ENCODE measurements at places on chromosomes 4 and X.

GRCh38 chr4:39045827-39046221, 13.6 kb upstream of the TMEM156 start:
- peak overlapping the region; percentile 95 for H3K4me3 ChIP-seq
- H3K27me3 ChIP-seq = no peaks in the 10 kb centered on the region
- no peaks in the 10 kb centered on the region for H3K36me3 ChIP-seq
- peak overlapping the region; percentile 97 for H3K27ac ChIP-seq

DNA sequence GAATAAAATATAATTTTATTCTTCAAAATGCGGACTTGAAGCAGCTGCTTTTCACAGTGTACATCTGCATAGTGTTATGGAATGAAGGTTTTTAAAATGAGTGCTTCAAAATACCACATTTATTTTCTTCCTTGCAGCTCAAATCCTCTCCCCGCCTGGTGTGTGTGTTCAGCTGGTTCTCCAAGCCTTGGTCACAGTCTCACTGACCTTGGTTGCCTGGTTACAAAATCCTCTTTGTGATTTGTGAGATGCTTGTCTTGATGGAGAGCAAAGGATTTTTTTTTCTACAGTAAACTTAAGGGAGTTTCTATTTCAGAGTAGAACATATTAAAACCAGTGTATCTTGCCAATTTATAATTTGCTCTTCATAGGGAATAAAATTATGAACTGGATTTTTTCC, 139.2 kb downstream of the PCDH18 start:
- no peaks in the 10 kb centered on the region for H3K36me3 ChIP-seq
- H3K27me3 ChIP-seq = no peaks in the 10 kb centered on the region
- no peak overlapping the region for H3K4me3 ChIP-seq
- DNase-seq = no peak
- peaks cover 36% of the 10 kb centered on the region for H3K4me1 ChIP-seq
- peak overlapping the region; percentile 13 for H3K27ac ChIP-seq

GRCh38 chrX:16014171-16014570, 109.2 kb upstream of the GRPR start:
- no peaks in the 10 kb centered on the region for H3K27me3 ChIP-seq
- no peak overlapping the region for H3K4me3 ChIP-seq
- H3K36me3 ChIP-seq = no peaks in the 10 kb centered on the region
- H3K27ac ChIP-seq = no peak overlapping the region

DNA sequence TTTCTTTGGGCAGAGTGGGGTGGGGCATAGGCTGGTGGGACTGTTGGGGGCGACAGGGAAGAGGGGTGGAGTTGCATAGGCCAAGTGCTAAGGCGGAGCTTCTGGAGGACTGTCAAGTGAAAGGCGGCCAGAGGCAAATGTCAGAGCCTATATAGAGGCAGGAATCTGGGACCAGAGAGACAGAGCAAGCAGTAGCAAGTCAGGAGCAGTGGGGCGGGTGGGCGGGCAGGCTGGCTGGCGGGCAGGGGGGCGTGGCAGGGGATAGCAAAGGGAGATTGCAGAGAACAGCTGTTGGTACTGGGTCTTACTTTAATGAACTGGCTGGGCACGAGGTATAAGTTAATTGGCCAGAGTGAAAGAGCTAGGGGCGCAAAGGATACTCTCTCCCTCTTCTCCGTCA, 89.8 kb downstream of the RTL9 start:
- no peak for DNase-seq
- H3K4me3 ChIP-seq = no peak overlapping the region
- no peaks in the 10 kb centered on the region for H3K4me1 ChIP-seq
- no peaks in the 10 kb centered on the region for H3K36me3 ChIP-seq

DNA sequence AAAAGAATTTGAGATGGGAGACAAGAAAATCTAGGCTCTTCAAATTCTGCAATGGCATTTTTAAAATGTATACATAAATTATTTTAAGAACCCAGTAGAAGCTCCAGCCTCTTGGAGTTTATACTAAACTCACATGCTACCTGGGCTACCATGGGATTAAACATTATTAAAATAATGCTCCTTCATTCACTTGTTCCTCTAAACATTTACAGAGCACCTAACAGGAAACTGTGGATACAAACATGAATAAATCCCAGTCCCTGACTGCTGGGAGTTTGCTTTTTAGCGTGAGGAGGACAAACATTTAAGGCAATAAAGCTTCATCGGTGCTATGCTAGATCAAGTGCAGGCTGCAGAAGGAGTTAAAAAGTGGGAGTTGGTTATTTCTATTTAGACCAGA, 5.4 kb upstream of the SPP1 start:
- no peak overlapping the region for H3K4me3 ChIP-seq
- H3K36me3 ChIP-seq = no peaks in the 10 kb centered on the region
- no peak for DNase-seq
- no peaks in the 10 kb centered on the region for H3K27me3 ChIP-seq

Data from esophagus muscularis mucosa (tissue), 4 donors.